Forelimb muscle (tissue), 1 donor: ENCODE measurements at places on chromosomes 16 and 17. TPM values are rescaled to one million over a fixed set of nuclear protein-coding genes. Genes with fewer than 3 reads are reported as not detected.

- DNase-seq: no peak
Measured at GRCh38 chr17:913207-913606, 66.4 kb downstream of the NXN start.

GRCh38 chr17:32486111-32486700 is 587 bp upstream of the CDK5R1 start:
- DNase-seq: no peak

DNA sequence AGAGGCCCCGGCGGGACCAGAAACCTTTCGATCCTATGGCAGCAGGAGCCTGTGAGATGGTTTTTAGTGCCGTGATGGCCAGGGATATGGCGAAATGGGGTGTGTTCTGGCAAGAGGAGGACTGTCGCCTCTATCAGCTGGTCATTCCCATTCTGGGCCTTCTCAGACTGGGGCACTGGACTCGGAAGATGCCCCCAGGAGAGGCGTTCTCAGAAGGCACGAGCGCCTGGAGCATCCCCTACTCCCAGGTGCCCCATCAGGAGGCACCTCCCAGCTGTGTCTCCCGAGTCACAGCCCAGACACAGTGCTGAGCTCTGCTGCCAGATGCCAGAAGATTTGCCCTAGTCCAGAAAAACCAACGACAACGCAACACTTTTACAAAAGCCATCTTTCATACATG is 54.6 kb upstream of the ENDOV start:
- no peak for DNase-seq

GRCh38 chr17:5379351-5380107 is 39.9 kb downstream of the NUP88 start:
- no peak for DNase-seq

Gene ABCC12
- polyA plus RNA-seq: 0.33 TPM

- DNase-seq: no peak
Measured at GRCh38 chr17:27741971-27742575, 58.3 kb downstream of the NOS2 start.

DNA sequence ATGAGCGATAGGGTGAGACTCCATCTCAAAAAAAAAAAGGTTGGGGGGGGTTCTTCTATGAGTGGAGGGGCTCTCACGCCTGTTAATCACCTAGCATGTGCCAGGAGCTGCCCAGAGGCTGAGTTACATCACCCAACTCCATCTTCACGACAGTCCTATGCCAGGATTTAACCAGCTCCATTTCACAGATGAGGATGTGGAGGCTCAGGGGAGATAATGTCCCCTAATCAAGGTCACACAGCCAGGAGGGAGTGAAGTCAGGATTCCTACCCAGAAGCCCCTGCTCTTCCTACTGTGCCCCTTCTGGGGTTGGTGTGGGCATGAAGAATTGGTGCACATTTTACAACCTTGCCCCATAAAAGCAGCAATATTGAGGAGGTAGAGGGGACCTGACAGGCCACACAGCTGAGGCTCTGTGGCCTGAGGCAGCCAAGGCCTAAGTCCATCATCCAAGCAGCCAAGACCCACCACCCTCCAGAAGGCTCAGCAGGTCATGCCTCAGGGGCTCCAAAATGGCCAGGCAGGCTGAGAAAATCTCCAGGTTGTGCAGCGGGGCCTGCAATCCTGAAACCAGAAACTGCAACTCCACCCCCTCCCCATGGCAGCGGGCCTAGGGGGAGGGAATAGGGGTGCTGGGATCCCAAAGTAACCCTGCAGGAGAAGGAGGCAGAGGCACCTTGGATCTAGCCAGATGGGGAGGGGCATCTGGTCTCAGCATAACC is 6.9 kb downstream of the PPY start:
- no peak for DNase-seq

GRCh38 chr17:80260069-80260535 is 550 bp upstream of the RNF213 start:
- no peak for DNase-seq

Gene KRT20
- not detected for polyA plus RNA-seq

- DNase-seq: no peak
Measured at GRCh38 chr17:49509588-49509917, 14.5 kb downstream of the NGFR start.

- no peak for DNase-seq
Measured at GRCh38 chr17:81053041-81053970, 18.4 kb downstream of the BAIAP2 start.

GRCh38 chr17:81309140-81309858 is 14.2 kb upstream of the SLC38A10 start:
- DNase-seq: peak; percentile 72

Gene TPSG1
- polyA plus RNA-seq: 1.4 TPM
